ENCODE measurements at places on chromosomes 3 and 15. TPM values are rescaled to one million over a fixed set of nuclear protein-coding genes. Genes with fewer than 3 reads are reported as not detected.

GRCh38 chr3:43132193-43132592, 26.3 kb upstream of the POMGNT2 start:
- no peak for DNase-seq

DNA sequence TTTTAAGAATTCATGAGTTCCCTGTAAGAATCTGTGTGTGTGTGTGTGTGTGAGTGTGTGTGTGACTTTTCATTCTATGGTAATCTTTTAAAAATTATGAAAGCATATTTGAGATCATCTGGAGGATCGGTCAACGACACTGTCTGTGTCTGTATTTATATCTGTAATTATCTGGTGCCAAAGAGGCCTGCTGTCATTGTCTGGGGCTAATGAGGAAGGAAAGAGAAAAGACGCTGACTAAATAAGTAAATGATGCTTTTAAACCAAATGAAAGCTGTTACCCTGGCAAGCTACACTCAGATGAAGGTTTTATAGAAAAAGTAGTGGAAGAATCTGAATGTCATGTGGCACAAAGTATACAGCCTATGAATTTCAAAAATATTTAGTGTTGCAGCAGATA, 439.8 kb downstream of the RBMS3 start:
- DNase-seq = no peak

DNA sequence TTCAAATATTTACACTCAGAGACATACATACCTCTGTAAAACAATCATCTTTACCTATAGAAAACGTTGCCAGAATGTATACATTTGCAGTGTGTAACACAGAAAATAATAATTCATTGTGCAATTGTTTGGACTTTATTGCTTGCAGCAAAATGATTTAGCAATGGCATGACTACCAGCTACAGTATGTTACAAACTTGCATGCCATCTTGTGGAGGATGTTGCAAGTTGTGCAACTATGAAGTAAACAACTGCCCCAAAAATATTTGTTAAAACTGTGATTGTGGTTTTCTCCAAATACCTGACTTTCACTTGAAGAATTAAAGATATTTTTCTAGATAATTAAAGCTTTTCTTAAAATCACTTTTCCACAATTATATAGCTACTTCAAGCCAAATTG, 27.1 kb upstream of the C3orf49 start:
- no peak for DNase-seq

The CHMP2B gene
- 30.2 TPM for total RNA-seq

The ARPC4 gene
- 62.0 TPM for total RNA-seq

DNA sequence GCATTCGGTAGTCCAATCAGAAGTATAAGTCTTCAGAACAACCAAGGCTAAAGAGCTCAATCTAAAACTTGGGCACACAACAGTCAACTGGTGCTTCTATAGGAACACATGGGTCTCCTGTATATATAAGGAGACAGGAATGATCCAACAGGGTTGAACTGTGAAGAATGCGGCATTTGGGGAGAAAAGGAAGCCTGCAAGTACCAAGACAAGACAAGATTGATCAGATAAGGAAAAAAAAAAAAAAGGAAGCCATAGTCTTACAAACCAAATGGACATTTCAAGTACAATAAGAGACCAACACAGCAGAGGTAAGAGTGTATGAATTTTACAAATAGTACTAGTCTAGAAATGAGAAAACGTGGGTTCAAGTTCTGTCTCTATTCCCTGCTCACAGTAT, 6.5 kb downstream of the CPEB1 start:
- DNase-seq = no peak

- no peak for DNase-seq
Measured at GRCh38 chr3:178386880-178387279, 149.4 kb upstream of the KCNMB2 start.

DNA sequence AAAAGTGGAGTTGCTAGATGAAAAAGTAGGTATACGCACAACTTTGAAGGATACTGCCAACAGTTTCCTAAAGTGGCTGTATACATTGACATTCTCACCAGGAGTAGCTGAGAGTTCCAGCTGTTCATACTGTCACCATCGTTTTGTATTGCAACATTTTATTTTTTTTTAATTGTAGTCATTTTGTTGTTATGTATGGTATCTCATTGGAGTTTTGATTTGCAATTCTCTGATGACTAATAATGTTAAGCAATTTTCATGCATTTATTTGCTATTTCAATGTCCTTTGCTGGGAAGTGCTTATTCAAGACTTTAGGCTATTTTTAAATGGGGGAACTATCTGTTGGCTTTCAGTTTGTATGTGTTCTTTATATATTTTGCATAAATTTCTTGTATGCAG, 185.1 kb upstream of the TGFBR2 start:
- no peak for DNase-seq

DNA sequence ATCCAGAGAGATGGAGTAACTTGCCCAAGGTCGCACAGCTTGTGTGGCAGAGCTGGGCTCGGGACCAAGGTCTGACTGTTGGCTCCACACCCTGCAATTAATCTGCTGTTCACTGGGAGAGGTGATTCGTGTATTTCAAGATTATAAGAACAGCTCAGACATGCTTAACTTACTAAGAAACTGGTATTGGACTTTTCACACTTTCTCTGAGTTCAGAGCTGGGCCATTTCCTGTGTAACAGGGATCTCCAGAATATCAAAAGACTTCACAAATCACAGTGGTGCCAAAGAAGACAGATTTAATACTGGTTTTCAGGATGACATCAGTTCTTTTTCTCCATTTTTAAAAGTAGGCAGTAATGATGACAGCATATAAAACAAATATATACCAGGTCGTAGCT, 156.8 kb upstream of the UBE2E1 start:
- DNase-seq = no peak

- DNase-seq = peak; percentile 53
Measured at GRCh38 chr3:157089455-157090221, 70.3 kb downstream of the CCNL1 start.

DNA sequence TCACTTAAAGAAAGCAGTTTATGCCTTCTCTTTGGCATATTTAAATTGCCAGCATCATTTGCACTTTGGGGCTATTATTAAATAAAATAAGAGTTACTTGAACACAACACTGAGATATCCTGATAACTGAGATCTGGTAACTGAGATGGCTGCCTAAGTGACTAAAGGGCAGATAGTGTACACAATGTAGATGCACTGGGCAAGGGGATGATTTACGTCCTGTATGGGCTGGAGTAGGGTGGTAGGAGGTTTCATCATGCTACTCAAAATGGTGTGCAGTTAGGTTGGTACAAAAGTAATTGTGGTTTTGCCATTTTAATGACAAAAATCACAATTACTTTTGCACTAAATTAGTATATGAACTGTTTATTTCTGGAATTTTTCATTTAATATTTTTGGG, 196.1 kb downstream of the UBE2E2 start:
- DNase-seq = no peak

DNA sequence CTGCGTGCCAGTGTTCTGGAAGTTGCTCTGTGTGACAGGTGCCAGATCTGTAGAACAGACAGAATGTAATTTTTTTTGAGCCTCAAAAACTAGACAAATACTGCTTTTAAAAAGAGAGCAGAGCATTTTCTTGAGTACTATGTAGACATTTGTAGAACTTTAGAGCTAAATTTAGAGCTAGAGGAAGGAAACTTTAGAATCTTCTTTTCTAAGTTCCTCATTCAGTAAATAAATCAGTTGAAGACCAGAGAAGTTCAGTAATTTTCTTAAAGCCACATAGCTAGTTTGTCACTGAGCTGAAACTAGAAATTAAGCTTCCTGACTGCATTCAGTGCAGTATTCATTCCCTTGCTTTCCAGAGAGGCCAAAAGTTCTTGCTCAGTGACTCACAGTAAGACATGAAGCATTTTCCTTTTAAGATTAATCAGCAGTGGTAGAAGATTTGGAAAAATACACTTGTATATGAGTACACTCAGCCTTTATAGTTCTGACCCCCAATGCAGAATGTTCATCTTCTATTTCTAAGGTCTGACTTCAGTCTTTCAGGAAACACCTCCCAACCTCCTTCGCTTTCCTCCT, 83.6 kb upstream of the TSEN2 start:
- DNase-seq = no peak

The GALK2 gene
- total RNA-seq = 31.5 TPM

- DNase-seq = no peak
Measured at GRCh38 chr3:14208168-14208567, 29.6 kb downstream of the LSM3 start.

- DNase-seq = no peak
Measured at GRCh38 chr3:56189536-56189935, 278.7 kb downstream of the ERC2 start.

DNA sequence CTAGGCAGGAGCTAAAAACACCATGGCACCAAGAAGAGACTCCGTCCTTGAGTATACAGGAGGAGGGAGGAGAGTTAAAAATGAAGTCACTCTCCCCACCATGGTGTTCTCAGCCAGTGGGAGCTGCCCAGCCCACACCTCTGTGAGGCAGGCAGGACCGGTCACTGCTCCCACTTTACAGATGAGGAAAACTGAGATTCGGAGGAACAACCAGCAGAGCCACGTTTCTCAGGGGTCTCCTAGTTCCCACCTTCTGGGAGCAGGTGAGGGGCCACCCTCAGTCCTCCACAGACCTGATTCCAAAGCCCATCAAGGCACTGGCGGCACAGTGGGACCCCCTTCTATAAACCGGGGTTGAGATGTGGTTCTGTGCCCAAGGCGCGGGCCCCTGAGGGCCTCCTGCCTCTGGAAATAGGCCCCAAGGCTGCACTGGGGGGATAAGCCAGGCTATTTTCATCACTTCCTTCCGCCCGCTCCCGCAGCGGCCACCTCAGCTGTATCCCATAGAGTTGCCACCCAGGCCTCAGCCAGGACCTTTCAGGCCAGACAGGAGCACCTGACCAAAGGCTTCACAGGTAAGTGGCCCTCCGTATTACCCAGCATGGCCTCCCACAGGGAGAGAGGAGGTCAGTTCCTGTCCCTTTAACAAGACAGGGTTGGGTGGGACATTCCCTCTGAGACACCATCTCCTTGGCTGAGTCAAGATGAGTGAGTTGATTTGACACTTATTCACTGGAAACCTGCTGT, at the start of gene GP9:
Gene GP9, plus strand, starts transcription at position 504 of the 747 bp plus-strand sequence. CDS start 961 bp downstream, outside the sequence.
- no peak for DNase-seq

Measured in Right ventricle myocardium superior (tissue), 1 donor.